SK-N-SH (cell line): ENCODE measurements at places on chromosomes 3 and 15. TPM values are rescaled to one million over a fixed set of nuclear protein-coding genes. Genes with fewer than 3 reads are reported as not detected.

DNA sequence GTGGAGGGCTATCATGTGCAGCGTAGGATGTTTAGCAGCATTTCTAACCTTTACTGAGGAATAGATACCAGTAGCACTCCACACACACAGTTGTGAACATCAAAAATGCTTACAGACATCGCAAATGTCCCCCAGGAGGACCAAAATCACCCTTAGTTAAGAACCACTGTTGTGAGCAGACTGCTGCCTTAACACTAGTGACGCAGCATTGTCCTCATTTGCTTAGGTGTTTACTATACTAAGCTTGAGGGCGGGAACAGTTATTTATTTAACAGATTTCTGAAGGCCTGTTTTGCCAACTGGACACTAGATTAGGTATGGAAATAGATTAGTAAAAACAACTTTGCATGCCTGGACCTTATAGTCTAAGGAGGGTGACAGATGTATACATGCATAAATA lies 2.3 kb downstream of the PPP2R3A start:
- no peak for DNase-seq

ILDR1 gene
- 0.02 and 0.05 TPM in 2 replicates for polyA plus RNA-seq

USF3 gene
- polyA plus RNA-seq, result 3.1 and 4.4 TPM in 2 replicates

UROC1 gene
- polyA plus RNA-seq, result not detected in 2 replicates

FETUB gene
- polyA plus RNA-seq, result 0.05 TPM in 2 replicates

DNA sequence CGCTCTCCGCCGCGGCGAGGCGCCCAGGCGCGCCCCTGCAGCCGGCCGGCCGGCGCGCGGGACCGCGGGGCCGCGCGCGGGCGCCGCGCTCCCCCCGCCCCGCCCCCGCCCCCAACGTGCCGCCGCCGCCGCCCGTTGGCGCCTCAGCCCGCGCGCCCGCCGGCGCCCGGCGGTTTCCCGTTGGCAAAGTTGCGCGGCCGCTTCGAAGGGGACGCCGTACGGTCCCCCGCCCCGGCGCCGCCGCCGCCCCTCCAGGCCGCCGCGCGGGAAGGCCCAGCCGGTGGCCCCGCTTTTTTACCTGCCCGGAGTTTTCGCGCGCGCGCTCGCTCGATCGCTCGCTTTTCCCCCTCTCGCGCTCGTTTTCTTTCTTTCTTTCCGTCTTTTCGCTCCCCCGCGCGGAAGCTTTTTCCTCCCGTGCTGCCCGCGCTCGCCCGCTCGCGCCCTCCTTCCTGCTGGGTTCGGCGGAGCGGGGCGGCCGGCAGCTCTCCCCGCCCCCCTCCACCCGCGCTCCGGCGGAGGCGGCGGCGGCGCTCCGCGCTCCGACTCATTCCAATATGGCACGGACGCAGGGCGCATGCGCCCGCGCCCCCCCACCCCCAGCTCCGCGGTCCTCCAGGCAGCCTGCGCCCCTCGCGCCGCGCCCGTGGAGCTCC lies at the start of gene SFMBT1:
TSS of gene SFMBT1 (minus strand) at position 556 of the 653 bp plus-strand sequence. CDS start 76,945 bp downstream, outside the sequence.
- DNase-seq, result peak; percentile 96

TRPM1 gene
- not detected in 2 replicates for polyA plus RNA-seq

DNA sequence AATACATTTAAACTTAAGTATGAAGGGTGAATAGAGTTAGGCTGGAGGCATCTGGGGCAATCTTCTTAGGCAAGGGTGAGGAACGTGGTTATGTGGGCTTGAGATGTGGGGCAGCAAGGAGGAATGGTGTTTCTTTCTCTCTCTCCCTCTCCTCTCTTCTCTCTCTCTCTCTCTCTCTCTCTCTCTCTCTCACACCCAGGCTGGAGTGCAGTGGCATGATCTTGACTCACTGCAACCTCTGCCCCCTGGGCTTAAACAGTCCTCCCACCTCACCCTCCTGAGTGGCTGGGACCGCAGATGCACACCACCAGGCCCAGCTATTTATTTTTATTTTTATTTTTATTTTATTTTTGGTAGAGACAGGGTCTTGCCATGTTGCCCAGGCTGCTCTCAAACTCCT lies 4.0 kb upstream of the MGA start:
- DNase-seq, result no peak

GOLGA8J gene
- polyA plus RNA-seq, result not detected in 2 replicates

DNA sequence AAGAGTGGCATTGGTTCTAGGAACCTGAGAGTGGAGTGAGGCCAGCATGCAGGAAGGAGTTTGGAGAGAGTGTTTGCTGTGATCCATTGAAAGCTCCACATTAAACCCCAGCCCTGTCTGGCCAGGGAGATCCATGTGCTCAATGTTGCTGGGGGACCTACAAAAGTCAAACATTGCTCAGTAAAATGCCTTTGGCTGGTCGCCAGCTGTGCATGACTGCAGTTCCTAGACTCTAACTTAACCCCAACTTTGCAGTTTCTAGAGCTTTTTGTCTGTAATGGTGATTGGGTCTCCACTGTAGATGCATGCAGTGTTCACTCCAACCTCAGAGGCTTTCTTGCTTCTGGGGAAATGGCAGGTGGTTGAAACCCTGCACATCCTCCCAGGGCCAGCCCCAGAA lies 99.7 kb upstream of the ABHD17C start:
- no peak for DNase-seq

DNA sequence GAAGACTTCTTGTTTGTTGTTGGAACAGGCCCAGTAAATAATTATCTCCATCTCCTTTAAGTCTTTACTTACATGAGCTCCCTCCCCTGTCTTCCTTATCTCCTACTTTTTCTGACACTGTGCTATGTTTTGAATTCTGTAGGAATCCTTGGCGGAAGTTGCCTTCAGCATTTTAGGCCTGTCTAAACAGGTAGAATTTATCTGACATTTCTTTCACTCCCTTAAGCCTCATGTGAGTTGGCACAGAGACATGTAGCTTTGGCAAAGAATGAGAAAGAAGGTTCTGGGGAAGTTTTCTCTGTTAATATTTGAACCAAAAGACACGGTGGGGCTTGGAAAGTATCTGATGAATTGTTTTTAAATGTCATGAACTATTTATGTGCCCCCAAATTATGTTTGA lies 8.1 kb downstream of the MCTP2 start:
- no peak for DNase-seq

- no peak for DNase-seq
Measured at GRCh38 chr15:100926971-100927756, 8.0 kb downstream of the LRRK1 start.

DNA sequence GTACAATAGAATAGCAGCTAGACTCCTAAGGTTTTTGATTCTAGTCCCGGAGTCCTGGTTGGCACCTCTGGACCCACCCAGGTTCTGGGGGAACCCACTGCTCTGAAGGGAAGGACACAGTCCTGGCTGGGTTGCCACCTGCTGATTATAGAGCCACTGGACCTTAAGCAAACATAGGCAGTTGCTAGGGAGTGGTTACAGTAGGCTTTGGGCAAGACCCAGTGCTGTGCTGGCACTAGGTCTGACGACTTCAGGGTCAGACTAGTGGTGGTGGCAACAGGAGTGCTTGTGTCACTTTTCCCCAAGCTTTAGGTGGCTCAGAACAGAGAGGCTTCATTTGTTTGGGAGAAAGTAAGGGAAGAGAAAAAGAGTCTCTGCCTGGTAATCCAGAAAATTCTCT lies 109.8 kb upstream of the C3orf80 start:
- no peak for DNase-seq

SLC2A2 gene
- polyA plus RNA-seq, result 0.59 and 0.63 TPM in 2 replicates

- no peak for DNase-seq
Measured at GRCh38 chr15:39511000-39511915, 69.6 kb upstream of the THBS1 start.

GRCh38 chr15:31266712-31267111 lies 59.9 kb upstream of the KLF13 start:
- no peak for DNase-seq

DNA sequence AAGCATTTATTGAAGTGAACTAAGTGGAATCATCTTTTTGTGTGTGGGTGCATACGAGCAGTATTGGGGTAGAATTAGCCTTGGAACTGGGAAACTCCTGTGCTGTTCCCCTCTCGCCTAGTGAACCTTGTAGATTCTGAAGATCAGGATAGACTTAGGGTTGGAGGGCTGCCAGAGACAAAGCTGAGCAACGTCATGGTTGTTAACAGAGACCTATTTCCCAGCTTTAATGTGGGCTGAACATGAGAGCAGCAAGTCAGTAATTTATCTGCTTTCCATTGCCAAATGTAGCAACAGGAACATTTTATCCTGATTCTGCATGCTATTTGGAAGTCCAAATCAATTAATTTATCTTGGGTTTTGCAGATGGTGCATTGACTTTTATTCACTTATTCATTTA lies 246.6 kb downstream of the IL20RB start:
- DNase-seq, result no peak

DNA sequence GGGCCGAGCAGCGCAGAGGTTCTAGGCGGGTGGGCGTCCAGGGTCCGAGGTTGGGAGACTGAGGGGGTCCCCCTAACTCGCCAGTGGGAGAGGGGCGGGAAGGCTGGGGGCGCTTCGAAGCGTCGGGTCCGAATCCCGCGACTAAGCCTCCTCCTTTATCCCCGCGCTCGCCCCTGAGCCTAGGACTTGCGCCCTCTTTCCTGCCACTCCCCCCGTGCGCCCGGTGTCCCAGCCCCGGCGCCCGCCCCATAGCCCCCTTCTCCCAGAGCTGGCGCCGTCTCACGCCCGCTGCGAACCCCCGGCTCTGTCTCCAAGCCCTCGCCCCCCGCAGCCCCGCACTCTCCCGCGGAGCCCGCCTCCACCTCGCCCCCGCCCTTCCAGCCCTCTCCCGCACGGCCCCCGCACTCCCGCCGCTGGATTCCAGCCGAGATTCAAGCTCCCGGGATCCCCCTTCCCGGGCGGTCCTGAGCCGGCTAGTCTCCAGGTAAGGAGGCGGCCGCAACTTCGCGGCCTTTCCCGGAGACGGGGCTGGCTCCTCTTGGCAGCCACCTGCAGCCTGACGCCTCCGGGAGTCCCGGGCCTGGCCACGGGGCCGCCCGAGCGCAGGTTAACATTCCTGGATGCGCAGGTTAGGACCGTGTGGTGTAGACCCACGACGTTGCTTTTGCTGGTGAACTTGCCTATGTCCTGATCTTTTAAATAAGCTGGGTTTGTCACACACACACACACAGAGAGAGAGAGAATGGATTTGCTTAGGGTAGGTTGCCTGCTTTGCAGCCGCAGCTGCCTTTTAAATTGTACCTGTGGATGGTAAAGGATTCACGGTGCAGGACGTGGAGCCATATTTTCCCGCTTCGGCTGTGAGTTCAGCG lies 563 bp downstream of the PXYLP1 start:
- peak; percentile 67 for DNase-seq

DNA sequence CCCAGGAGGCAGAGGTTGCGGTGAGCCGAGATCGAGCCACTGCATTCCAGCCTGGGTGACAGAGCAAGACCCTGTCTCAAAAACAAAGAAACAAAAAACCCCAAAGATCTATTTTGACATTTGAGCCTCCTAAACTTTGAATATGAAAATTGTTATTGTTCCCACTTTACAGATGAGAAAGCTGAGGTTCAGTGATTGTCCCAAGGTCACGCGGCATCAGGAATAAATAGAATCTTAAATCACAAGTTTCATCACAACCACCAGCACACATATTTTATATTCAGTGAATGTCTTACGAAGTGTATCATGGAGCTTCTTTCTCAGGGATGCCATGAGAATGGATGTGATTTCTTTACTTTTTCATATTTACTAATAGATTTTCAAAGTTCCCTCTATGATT lies 5.3 kb upstream of the LRIG1 start:
- no peak for DNase-seq

DNA sequence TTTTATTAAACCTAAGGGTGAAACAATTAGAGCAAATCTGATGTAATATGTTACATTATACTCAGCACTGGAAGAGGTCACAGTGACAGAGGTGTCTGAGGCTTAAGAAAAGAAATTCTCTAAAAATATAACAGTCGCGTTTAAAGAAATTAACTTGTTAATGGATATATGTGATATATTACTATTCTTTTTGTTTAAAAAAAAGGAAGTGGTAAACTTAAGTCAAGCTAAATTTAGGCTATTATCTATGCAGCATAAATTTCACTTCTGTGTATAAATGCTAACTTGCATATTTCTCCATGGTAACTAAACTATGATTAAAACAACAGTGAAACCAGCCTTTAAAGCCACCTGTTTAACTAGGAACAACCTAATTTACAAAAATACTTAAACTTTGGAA lies 191.3 kb downstream of the FOXP1 start:
- DNase-seq, result no peak

STAC gene
- polyA plus RNA-seq, result 25.0 and 31.6 TPM in 2 replicates

- DNase-seq, result no peak
Measured at GRCh38 chr3:25945366-25945765, 155.5 kb downstream of the OXSM start.

DNA sequence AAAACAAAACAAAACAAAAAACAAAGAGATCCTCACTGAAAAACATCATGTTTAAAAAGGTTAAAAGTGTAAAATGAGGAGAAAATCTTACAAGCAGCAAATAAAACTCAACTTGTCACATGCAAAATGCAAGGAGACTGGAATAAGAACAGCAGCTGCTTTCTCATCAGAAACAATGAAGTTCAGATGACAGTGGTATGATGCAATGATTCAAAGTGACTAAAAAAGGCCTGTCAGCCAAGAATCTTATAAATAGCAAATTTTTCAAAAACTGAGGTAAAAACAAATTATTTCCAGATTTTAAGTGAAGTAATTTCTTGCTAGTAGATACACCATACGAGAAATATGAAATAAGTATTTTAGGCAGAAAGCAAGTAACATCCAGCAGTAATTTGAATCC lies 68.6 kb upstream of the EPHA3 start:
- no peak for DNase-seq

KLHL6 gene
- not detected in 2 replicates for polyA plus RNA-seq

GHSR gene
- polyA plus RNA-seq, result not detected in 2 replicates

GRCh38 chr15:99416191-99417188 lies 149.3 kb upstream of the MEF2A start:
- peak; percentile 4 for DNase-seq

DNA sequence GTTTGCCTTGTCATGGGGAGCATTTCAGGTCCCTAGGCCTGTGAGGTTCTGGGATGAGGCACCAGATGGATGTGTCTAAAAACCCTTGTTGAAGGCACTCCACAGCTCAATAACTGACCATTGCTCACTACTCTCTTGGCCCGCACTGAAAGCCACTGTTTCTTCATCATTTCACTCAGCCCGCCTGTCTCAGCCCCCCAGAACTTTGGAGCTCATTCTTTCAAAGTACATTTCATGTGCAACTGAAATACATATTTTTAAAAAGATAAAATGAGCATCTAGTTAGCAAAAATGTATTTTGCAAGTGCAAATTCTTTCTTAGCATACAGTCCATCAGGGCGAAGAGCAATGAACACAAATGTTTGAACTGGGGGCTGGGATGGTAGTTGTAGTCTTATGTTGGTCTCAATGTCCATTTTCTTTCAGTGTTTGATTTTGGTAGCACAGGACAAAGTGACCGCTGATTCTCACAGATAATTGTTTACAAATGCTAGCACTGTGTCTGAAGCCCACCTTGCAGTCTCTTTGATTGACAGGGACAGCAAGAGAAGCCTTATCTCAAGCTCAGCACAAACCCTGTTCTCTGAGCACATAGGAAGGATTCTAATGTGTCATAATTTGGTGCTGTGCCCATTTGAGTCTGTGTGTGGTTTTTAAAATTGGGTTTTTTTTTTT lies 19.6 kb downstream of the HEMK1 start:
- DNase-seq, result no peak

CLDN18 gene
- not detected in 2 replicates for polyA plus RNA-seq

DNA sequence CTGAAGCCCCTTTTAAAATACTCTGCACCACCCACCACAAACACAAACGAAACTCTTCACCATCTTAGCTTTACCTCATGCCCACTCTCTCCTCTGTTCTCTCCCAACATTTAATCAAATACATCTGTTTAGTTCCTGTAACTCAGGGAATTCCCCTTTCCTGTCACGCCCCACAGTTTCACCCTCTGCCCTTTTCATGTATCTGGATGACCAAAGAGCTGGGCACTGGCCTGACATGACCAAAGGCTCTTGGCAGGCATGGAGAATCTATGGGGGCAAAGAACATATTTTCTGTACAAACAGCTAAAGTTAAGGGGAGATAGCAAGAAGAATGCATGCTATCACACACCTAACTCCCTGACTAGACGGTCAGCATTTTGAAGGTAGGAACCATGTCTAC lies 270.0 kb downstream of the TBL1XR1 start:
- DNase-seq, result no peak
